ENCODE measurements at places on chromosomes 11 and 22.
A peak's percentile ranks its signal among the peaks of the same experiment; 100 is the strongest.

DNA sequence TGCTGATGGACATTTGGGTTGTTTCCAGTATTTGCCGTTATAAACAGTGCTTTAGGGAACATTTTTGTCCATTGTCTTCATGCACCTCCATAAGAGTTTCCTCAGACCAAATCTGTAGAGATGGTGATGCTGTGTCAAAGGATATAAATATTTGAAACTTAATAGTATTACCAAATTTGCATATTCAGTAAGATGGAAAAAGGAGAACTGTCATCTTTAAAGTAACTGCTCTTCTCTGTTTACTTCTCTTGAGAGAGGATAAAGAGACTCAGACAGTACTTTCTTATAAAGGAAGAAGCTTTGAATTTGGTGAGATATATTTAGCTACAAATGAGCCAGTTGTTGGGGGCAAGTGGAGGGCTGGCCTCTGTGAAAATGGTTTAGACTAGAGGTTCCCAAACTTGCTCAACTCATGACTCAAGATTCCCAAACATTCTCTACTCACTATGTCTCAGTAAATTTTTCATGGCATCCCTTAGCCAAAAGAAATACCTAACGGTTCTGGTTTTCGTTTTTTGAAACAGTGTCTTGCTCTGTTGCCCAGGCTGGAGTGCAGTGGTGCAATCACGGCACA is 26.2 kb downstream of the SHISA8 start:
- no peak for DNase-seq

- DNase-seq, result no peak
Measured at GRCh38 chr11:43693731-43694130, 13.2 kb downstream of the HSD17B12 start.

DNA sequence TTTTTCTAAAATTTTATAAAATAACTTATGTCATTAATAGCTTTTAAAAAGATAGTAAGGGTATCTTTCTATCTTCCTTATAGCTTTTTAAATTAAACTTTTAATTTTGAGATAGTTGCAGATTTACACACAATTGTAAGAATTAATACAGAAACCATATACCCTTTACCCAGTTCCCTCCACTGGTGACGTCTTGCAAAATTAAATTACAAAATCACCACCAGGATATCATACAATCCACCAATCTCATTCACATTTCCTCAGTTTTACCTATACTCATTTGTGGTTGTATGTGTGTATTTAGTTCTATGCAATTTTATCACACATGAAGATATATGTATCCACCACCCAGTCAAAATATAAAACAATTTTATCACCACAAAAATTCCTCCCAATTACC is 10.0 kb downstream of the SBF2 start:
- DNase-seq, result no peak

GRCh38 chr11:62172294-62172693 is 17.7 kb upstream of the SCGB1D1 start:
- DNase-seq, result no peak

- no peak for DNase-seq
Measured at GRCh38 chr11:73194593-73194992, 23.5 kb upstream of the P2RY2 start.

DNA sequence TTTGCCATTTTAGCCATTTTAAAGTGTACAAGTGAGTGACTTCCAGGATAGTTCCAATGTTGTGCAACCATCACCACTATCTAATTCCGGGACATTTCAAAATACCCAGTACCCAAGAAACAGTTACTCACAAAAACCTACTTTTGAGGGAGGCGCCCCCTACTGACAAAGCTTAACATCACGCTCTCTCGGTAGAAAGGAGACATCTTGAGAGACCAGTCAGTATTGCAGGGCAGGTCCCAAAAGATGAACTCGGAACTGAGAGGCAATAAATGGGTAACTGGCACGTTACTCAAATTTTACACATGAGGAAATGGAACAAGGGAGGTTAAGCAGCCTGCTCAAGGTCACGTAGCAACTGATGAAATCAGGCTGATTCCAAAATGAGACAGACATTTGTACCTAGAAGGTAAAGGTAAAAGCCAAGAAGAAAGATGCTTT is 50.0 kb upstream of the POU2AF1 start:
- peak; percentile 13 for DNase-seq

GRCh38 chr11:44960200-44960845 is 9.6 kb upstream of the TP53I11 start:
- no peak for DNase-seq

GRCh38 chr11:42013656-42014201 is 554.3 kb upstream of the LRRC4C start:
- no peak for DNase-seq

GRCh38 chr11:93532281-93532789 is 10.9 kb downstream of the SMCO4 start:
- no peak for DNase-seq

GRCh38 chr22:39392341-39392948 is 7.1 kb upstream of the TAB1 start:
- DNase-seq, result no peak

- no peak for DNase-seq
Measured at GRCh38 chr11:20618083-20618482, 18.7 kb downstream of the SLC6A5 start.

GRCh38 chr11:2298795-2299761 is 2.6 kb downstream of the C11orf21 start:
- DNase-seq, result no peak

DNA sequence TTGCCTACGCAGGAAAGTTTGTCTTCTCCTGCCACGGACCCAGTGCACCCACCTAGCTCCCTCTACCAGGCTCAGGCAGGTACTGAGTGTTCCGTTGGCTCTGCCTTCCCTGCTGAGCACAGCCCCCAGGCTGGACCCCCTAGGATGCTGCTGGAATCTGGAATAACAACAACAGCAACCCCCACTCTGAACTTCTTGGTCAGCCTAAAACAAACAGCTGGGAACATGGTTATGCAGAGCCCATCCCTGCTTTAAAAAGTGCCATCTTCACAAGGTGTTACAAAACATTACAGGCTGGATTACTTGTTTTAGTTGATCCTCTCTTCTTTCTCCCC is 1.8 kb downstream of the OPCML start:
- DNase-seq, result no peak

All from activated CD8-positive, alpha-beta memory T cell treated with anti-CD3 and anti-CD28 coated beads for 4 hours (primary cell).